ENCODE measurements at places on chromosomes 6 and 20.
A peak's percentile ranks its signal among the peaks of the same experiment; 100 is the strongest.

DNA sequence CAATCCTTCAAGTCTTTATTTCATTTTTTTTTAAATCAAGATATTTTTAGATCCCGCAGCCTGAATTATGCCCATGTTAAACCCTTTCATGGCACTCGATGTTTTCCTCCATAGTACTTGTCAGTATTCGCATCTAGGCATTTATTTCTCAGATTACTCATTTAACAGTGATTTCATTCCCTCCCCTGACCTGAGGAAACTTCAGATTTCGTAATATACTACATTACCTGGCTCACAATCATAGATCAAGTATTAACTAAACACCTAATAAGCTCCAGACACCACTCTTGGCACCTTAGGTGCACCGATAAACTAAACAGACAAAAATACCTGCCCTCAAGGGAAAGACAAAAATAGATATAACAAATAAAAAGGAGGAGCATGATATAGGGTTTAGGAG, 413.2 kb upstream of the GJE1 start:
- DNase-seq: no peak

- no peak for DNase-seq
Observed at GRCh38 chr6:109224107-109224875, 129.0 kb downstream of the CEP57L1 start.

- DNase-seq: no peak
Observed at GRCh38 chr6:33116417-33116816, 40.6 kb downstream of the HLA-DPB1 start.

DNA sequence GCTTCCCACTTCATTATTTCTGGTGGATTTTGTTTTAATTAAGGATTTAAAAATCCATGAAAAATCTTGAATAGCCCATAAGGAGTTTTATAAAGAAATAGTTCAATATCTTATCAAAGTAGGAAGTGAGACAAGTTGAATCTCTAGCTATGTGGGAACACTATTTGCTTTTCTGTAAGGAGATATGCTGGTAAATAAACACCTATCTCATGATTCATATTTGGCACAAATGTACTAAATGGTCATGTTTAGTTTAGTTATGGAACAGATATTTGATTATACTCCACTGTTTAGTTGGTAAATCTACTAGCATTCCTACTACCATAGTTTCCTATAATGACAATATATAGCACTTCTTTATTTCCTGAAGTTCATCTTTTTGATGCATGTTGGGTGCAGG, 239.9 kb upstream of the CEP162 start:
- no peak for DNase-seq

DNA sequence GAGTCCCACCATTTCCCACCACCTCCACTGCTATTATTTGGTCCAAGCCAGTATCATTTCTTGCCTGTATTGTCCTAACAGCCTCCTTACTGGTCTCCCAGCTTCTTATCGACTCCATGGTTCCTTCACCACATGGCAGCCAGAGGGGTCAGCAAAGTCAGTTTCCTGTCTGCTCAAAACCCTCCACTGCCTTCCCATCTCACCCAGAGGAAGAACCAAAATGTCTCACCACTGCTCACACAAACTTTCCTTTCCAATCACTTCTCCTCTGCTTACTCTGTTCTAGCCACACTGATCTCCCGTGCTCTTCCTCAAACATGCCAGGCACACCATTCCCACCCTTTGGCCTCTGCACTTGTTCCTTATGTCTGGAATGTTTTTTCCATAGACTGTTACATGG, 39.7 kb downstream of the BCL2L1 start:
- DNase-seq: no peak

- peak; percentile 86 for DNase-seq
Observed at GRCh38 chr6:3390698-3391097, 66.2 kb downstream of the SLC22A23 start.

- no peak for DNase-seq
Observed at GRCh38 chr6:137219664-137220252, 573 bp upstream of the IFNGR1 start.

DNA sequence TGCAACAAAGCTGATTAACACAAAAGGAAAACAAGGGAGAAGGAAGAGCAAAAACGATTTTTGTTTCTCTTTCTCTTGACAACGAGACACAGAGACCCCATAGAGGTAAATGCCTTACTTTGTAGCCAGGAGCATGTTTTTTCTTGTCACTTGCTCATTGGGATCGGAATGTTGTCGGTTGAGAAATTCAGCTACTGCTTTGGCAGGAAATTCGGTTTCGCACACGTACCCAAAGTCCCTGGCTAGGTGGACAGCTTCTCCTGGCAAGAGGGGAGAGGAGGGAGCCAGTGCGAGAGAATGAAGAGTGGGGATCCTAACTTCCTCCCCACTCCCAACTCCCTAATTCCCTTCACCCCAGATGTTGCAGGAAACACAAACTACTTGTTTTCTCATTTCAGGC, 14.5 kb downstream of the TFAP2A start:
- no peak for DNase-seq
